ENCODE measurements at places on chromosomes 16 and 17. TPM values are rescaled to one million over a fixed set of nuclear protein-coding genes. Genes with fewer than 3 reads are reported as not detected.
A peak's percentile ranks its signal among the peaks of the same experiment; 100 is the strongest.

Gene CCL13
- 10.2 TPM for total RNA-seq

Gene SLFN11
- total RNA-seq = 75.7 TPM

Gene BOLA2B
- total RNA-seq = 59.3 TPM

Gene ZNF205
- total RNA-seq = 11.7 TPM

Gene FBXO47
- not detected for total RNA-seq

Gene EPX
- total RNA-seq = not detected

Gene ZC3H7A
- total RNA-seq = 71.2 TPM

GRCh38 chr16:70777973-70778406 lies 23.0 kb downstream of the VAC14 start:
- DNase-seq = peak; percentile 12

DNA sequence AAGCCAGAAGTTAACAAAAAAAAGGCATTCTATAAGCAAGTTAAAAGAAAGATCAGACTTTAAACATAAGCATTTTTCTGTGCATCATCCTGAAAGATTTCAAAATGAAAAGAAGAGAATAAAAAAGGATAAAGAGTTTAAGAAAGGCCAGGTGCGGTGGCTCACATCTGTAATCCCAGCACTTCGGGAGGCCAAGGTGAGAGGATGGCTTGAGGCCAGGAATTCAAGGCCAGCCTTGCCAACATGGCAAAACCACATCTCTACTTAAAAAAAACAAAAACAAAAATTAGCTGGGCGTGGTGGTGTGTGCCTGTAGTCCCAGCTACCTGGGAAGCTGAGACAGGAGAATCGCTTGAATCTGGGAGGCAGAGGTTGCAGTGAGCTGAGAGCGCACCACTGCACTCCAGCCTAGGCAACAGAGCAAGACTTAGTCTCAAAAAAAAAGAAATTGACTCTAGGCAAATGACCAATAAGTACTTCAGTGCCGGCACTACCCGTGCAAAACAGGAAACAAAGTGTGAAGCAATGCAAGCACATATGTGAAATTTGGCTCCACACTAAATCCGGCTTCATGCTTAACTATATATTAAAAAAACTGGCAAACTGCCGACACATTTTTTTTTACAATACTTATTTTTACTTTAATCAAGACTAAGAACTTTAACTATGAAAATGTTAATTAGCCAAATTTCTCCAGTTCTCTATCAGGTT lies 83.2 kb upstream of the C17orf78 start:
- DNase-seq = no peak

DNA sequence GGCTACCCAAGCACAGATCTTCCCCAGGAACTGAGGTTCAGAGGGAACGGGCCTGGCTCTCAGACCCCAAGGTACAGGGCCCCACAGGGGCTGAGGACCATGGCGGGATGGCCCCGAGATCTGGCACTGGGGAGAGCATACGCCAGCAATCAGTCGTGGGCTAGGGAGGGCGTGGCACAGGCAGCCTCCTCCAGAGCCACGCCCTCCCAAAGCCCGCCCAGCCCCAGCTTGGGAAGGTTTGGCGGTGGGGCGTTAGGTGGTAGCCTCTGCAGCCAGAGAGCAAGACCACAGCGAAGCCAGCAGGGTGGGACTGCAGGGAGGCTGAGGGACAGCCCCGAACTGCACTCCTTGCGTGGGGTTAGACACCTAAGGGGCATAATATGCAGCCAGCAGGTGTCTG lies 11.6 kb downstream of the WNT9B start:
- no peak for DNase-seq

DNA sequence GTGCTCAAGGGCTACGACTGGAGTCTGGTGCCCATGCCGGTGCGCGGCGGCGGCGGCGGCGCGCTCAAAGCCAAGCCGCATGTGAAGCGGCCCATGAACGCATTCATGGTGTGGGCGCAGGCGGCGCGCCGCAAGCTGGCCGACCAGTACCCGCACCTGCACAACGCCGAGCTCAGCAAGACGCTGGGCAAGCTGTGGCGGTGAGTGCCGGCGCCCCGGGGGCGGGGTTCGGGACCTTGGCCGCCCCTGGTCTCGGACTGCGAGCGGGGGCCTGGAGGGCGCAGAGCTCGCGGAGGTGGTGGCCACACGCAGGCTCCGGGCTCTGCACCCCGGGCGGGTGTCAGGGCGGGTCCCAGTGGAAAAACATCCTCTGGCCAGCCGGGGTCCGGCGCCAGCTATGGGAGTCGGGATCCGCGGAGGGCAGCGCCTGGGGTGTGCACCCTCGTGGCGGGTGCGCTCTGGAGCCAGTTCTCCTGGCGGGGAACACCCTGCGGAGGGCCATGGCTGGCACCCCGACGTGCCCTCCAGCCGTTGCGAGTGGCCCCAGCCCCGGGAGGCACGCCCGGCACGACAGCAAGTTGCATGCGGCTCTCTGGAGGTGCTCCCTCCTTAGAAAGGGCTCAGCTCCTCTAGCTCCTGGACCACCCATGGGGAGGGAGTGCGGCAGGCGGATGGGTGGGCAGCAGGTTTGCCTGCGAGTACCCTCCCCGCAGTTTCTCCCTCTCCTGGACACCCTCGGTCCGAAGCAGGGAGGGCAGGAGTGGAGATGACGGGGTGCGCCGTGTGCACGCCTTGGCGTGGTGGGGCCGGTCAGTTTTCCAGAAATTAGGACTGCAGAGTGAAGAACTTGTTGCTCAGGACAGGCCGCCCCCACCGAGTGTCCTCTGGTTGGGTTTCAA lies 824 bp downstream of the SOX8 start:
- DNase-seq = no peak

GRCh38 chr17:48513097-48513496 lies 17.7 kb downstream of the HOXB1 start:
- no peak for DNase-seq

DNA sequence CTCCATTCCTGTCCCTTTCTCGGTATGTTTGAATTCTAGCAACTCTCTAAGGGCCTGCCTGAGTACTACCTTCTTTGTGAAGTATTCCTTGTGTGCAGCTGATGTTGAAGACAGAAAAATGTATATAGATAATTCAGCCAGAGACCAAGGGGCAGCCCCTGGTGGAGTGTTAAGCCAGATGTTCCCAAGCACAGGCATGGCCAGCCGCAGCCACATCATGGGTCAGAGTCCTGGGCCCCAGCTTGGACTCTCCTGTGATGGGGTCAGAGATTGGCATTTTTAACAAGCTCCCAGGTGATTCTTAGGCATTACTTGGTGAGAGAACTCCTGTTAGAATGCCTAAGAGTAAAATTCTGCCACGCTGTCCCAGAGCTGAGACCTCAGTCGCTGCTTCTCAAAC lies 100.8 kb downstream of the IRF8 start:
- DNase-seq = no peak

- peak; percentile 90 for DNase-seq
Measured at GRCh38 chr17:75077496-75078283, 10.1 kb upstream of the SLC16A5 start.

GRCh38 chr17:77206158-77206956 lies 65.6 kb downstream of the SEC14L1 start:
- no peak for DNase-seq

DNA sequence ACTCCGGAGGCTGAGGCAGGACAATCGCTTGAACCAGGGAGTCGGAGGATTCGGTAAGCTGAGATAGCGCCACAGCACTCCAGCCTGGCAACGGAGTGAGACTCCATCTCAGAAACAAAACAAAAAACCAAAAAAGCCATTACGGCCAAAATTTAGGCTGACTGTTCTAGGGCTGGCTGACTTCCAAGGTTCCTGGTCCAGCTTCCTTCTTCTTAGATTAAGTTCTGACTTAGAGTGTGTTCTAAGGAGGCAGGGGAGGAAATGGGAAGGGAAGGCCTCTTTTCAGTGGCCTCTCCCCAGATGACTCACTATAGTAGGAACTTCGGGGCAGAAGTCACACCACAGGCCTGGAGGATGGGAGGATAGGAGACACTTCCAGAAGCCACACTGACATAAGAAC lies 27.7 kb upstream of the CLEC18B start:
- DNase-seq = no peak

DNA sequence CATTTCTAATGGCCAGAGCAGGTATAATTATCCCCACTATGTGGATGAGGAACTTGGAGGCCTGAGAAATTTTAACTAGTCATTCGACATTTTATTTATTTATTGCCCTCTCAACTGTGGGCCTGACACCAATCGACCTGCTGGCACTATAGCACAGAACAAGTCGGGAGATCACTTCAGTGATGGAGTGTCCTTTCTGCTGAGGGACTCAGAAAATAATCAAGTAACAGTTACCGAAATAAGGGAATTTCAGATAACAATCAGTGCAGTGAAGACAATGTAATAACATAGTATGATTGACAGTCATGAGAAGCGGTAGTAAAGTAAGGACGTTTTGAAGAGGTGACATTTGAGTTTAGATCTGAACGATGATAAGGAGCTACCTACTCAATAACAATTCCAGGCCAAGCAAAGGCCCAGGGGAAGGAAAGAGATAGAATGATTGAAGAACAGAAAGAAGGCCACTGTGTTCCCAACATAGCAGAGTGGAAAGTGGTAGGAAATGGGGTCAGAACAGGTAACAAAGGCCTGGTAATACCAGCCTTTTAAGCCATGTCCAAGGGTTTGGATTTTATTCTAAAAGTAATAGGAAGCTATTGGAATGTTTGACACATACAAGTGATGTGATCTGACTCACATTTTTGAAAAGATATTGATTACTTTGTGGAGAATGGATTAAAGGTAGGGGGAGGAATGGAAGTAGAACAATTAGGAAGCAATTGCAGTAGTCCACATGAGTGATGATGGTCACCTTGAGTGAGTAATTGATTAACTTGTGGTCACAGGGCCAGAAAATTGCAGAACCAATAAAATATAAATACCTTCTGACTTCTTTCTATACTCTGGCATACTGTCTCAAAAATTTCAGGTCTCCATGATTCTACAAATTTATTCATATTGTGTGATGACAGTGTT lies 1.4 kb downstream of the STXBP4 start:
- DNase-seq = no peak

GRCh38 chr16:58048494-58049231 lies 23.1 kb downstream of the MMP15 start:
- DNase-seq = no peak

DNA sequence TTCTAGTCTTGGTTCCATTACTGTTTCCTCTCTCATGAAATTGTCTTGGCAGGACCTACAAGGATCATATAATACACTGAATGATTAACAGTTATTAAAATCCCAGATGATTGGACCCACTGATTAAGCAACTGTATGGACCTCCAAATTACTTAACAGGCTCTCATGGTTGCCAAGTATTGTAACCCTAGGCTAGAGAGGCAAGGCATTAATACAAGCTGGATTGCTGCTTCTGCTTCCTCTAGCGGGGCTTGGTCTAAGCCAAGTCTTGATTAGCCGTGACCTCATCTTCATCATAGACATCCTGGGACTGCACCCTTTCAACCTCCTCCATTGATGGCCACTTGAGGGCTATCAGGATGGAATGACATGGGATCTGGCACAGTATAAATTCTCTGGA lies 46.9 kb downstream of the SYCE1L start:
- no peak for DNase-seq

GRCh38 chr16:14576532-14576931 lies 53.5 kb downstream of the PARN start:
- no peak for DNase-seq

- DNase-seq = no peak
Measured at GRCh38 chr17:28317099-28317965, 1.7 kb upstream of the TMEM97 start.

- DNase-seq = no peak
Measured at GRCh38 chr17:81846743-81847689, 12.2 kb upstream of the PPP1R27 start.

DNA sequence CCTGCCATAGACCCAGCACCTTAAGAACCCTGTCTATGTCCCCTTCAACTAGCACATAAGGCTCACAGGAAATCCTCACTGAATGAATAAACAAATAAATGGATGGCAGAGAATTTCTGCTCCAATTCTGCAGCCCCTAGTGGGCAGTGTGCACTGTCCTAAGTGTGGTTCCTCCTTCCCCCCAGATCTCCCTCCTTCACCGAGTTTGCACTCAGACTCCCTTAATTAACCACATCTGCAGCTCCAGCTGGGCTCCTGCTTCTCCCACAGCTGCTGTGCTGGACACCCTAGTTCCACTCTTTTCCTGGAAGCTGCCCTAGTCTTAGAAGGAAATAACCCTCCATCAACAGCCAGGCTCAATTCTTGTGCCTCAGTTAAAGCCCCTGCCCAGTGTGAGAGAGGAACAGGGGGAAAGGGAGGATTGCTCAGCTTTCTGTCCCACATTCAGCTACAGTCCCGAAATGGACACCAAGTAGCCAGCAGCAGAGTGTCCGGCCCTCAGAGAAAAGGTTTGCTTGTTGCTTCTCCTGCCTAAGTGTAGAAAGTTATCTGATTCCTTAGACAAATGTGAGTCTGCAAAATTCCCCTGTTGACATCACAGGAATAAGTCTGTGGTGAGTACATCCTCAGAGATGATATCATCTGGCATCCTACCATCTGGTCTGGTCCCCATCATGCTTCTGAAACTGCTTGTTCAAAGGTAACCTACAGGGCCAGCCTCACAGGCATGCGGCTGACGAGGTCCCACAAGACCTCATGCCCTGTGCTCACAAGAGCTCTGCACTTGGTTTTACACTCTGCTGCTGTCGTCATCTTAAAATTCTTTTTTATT lies 12.3 kb downstream of the LRRC3C start:
- no peak for DNase-seq

Data from upper lobe of right lung (tissue), 1 donor.